ENCODE measurements at places on chromosomes 7 and 10.

DNA sequence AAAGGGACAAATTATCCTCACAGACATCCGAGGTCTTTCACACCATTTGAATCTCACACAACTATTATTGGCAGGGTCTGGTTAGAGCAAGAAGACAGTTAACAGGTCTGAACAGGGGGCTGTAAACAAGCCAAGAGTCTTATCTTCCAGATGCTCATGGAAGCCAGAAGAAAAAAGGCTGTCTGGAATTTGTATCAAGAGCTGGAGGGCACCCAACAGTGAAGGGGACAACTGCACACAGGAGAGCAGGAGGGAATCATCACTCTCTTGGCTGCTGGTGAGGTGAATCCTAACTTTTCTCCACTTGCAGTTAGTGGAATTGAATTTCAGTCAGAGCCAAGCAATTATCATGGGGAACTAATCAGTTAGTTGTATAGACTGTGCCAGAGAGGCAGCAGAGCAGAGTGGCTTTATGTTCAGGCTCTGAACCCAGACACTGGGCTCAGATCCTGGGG lies 880.2 kb upstream of the AUTS2 start:
- no peak for DNase-seq

DNA sequence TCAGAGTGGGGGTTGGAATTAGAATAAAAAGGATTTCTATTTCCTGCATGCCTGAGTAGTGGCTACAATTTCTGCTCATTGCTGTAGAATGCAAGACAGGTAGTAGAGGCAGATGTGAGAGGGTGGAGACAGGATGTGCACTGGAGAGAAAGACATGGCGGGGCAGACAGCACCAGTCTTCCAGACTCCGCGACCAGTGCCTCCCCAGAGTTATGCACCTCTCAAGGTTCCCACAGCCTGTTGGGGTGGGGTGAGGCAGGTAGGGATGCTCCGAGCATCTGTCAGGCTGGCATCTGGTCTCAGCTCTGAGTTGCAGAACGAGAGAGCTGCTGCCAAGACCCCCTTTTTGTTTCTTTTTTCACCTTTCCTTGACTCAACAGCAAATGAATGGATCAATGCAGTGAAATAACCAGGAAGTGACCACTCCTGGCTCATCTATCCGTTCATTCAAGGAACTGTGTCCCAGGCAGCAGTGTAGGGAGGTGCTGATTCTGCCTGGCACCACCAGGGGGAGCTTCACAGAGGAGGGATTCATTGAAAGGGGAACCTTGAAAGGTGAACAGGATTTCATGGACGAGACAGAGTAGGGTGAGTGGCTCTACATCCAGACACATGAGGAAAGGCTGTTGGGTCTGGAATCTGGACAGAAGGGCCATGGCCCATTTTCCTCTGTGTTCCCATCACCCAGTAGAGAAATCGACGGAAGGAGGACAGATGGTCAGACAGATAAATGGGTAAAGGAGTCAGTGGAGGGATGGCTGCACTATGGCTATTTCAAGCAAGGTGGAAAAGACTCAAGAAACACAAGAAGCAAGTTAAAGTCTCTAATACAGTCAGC lies 17.2 kb upstream of the SLC18A3 start:
- DNase-seq, result peak; percentile 37

DNA sequence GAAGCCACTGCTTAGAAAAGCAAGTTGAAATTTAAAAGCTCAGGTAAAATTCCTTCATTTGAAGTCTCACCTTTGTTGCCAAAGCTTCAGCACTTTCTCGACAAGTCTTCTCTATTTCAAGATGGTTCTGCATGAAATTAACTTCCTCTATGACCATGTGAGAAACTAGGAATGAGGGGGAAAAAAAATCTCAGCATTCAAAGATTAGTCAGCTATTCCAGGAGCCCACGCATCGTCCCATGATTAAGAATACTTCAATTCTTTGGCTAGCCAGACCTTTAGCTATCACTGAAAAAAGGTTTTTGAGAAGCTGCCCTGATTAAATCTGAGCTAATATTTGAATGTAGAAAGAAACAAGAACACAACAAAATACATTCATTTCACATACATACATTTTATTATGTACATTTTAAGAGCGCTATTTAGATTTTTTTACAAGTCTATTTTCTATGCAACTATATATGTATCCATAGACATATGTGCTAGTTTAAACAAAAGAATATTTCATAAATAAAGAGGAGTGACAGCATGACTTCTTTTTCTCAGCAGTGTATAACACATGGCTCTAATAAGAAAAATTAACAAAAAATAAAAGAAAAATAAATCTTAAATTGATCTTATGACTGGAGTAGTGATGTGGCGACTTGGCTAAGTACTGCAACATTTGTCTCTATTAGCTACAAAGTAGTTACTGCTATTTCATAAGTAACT lies 44.8 kb downstream of the SHTN1 start:
- no peak for DNase-seq

- DNase-seq, result no peak
These were observed 7.5 kb downstream of the RASGEF1A start for GRCh38 chr10:43259213-43259991.

DNA sequence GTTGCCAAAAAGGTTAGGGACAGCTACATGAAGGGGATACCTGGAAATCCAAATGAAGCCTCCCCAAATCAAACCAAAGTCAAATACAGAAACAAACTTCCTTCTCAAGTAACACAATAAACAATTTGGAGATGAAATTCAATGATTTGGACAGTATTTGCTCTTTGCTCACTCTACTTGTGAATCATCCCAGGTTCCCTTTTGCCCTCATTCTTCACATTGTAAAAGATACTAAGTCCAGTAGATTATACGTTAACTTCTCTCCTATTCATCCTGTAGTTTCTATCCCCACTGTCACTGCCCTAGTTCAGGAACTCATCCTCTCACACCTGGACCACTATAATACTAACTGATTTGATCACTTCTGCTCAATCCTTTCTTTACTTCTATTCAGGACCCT lies 28.3 kb downstream of the FZD1 start:
- DNase-seq, result no peak

GRCh38 chr7:49778731-49779270 lies 5.4 kb downstream of the VWC2 start:
- no peak for DNase-seq

- no peak for DNase-seq
These were observed 74.2 kb upstream of the ANLN start for GRCh38 chr7:36315309-36315944.

DNA sequence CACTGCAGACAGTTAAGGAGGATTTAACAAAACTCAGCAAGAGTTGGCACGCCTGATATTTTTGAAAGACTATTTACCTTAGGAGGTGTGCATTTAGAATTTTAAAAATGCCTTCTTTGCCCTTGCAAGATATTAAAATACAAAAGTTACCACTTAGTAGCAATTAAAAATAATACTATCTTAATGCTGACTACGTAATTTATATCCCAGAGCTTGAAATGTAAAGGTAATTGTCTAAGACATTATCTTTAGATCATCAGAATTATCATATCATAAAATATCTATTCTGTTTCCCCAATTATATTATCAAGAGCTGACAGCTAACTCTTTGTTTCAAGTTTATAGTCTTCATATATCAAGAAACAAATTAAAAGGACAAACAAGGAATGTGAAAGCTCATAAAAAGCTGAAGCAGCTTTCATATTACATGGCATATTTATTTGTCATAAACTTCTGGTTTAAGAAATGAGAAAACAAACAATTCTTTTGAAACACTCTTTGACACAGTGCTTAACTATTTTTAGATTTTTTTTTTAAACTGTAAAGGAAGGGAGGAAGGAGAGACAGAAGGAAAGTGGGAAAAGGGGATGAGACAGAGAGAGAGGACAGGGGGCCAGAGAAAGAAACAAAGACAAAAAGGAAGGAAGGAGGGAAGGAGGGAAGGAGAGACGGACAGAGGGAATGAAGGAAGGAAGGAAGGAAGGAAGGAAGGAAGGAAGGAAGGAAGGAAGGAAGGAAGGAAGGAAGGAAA lies 73.5 kb downstream of the RTKN2 start:
- DNase-seq, result no peak

- DNase-seq, result no peak
These were observed 518.0 kb downstream of the REEP3 start for GRCh38 chr10:64039198-64039597.

GRCh38 chr7:133539016-133539415 lies 286.1 kb downstream of the EXOC4 start:
- no peak for DNase-seq

GRCh38 chr7:31302356-31302755 lies 38.2 kb downstream of the NEUROD6 start:
- no peak for DNase-seq

DNA sequence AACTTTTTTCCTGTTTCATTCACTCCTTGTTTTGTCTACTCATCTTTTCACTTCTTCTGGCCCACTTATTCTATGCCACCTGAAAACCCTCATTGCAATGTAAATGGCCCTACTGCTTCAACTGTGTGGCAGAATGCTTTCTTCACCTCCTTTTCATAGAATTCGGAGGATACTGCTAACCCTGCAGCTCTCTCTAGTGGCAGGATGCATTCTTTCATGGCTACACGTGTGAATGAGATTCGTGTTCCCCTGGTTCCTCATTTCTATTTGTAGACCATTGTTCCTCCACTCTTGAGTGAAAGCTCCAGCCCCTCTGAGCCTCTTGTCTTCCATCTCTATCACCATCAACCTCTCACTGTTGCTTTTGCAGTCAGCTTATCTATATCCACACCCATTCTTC lies 20.9 kb upstream of the CYP26C1 start:
- DNase-seq, result peak; percentile 24

GRCh38 chr10:33832124-33832787 lies 497.8 kb upstream of the NRP1 start:
- no peak for DNase-seq

DNA sequence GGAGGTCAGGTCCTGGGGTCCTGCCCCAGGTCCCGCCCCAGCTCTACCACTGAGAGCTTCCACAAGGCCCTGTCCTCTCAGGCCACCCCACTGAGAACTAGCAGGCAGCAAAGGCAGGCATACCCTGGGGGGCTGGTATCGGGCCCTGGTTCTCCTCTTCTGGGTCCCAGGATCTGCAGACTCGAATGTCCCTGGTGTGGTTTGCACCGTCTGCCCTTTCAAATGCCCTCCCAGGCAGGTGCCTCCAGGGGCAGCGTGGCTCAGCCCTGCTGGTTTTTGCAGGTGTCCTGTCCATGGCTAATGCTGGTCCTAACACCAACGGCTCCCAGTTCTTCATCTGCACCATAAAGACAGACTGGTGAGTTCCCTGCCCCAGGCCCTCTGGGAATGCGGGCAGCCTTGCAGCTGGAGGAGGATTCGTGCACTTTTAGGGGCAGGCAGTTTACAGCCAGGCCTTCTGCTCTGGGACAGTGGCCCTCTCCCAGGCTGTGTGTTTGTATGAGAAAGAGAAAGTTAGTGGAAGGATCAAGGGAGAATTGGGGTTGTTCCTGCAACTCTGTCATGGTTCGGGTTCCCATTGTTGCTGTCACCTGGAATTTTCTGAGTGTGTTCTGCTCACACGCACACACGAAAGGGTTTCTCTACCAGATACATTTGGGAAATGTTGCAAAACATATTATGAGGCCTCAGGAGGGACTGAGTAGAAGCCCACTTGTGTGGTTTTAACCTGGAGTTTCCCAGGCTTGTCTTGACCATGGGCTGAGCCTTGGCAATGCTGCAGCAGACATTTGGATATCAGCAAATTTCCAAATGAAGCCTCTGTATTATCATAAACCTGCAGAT lies 5.0 kb downstream of the PPIF start:
- DNase-seq, result no peak

GRCh38 chr7:81300753-81301152 lies 381.9 kb upstream of the SEMA3C start:
- DNase-seq, result no peak

DNA sequence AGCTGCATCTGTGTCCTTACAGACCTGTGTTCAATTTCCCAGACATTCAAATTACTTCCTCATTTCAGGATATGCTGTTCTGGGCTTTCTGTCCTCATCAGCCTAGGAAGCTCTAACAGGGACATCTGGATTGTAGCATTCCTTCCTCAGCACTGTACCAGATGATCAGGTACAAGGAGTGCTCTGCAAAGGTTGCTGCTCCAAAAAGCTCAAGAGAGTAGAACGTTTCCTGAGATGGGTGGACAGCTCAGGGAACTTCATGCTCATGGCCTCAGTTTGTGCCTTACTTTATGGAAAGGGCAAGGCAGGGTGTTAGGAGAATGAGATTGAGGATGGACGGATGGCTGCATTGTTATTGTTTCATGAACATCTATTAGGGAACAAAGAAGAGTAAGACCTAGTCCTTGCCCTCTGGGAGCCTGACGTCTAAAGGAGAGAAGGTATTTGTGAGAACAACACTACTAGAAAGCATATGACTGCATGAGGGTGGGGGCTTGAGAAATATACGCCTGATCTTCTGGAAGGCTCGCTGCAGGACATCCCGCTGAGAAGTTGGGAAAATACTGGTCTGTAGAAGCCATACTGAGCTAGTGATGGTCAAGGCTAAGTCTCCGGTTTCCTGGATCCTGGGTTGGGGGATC lies 10.5 kb upstream of the ZNF212 start:
- no peak for DNase-seq

DNA sequence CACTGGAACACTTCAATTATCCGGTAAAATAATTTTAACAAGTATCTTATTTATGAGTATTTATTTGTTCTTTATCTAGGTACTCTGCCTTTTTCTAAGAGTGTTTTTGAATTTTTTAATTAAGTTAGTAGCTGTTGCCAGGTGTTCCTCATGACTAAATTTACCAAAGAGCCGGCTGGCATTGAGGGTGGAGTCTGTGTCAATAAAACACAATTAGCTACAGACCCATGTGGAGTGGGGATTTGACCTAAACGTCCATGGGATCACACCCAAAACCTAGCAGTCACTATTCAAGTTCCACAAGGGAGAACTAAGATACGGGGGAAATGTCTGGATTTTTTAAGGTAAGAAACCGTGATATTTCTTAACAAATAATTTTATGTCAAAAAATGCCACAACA lies 9.8 kb downstream of the SLC16A12 start:
- no peak for DNase-seq

- no peak for DNase-seq
These were observed 87.1 kb downstream of the CREM start for GRCh38 chr10:35213699-35214098.

DNA sequence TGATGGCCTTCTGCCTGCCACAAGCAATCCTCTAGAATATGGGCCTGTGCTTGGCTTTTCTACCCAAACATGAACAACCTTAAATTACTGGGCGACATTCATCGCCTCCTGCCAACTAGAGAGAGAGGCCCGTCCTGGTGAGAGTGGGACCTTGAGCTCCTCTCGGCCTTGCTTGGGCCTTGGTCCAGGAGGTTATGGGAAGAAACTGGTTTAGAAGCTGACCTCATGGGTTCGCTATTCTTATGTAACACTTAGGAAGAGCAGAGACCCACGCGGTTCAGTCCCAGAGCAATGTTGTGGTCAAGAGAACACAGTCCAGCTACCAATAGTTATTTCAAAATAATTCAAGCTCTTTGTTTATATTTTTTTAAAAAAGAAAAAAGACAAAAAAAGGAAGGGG lies 176.3 kb upstream of the ZNF32 start:
- no peak for DNase-seq

- DNase-seq, result no peak
These were observed 646.4 kb downstream of the GRM8 start for GRCh38 chr7:126606331-126606730.

DNA sequence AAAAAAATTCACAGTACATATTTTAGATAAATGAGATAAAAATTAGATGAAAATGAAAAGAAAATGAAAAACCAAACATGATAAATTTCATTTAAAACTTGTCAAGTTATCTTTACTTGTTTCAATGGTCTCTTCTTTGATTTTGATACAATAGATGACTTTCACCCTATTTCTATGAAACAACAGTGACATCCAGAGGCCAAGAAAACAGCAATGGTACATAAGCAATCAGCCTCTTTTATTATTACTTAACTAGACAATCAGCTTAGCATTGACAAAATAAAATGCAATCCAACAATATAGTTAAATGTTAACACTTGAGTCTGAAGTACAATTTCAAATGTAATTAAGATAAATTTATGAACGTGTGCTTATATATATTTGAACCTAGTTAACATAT lies 74.8 kb upstream of the GPR37 start:
- DNase-seq, result no peak
